ENCODE measurements at places on chromosomes 7 and 10.

- DNase-seq = no peak
Measured at GRCh38 chr7:155360495-155361345, 63.0 kb downstream of the INSIG1 start.

- DNase-seq = no peak
Measured at GRCh38 chr7:48009954-48010353, 19.0 kb downstream of the SUN3 start.

DNA sequence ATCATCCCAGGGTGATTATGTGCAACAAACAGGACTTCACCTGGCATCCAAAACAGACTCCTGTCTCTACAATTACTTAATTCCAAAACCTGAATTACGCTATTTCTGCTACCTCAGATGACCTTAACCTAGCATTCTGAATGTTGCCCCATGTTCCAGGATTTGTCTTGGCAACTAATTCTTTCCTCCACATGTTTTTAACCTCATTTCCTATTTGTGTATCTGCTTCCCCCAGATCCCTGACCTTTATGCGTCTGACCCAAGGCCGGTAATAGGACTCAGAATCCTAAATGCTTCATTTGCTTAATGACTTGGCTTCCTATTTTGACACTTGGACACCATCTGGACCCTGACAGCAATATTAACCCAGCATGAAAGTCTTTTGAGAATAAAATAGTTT is 8.7 kb upstream of the ING3 start:
- DNase-seq = no peak

- peak; percentile 33 for DNase-seq
Measured at GRCh38 chr10:102642736-102643335, 1.4 kb upstream of the TRIM8 start.

DNA sequence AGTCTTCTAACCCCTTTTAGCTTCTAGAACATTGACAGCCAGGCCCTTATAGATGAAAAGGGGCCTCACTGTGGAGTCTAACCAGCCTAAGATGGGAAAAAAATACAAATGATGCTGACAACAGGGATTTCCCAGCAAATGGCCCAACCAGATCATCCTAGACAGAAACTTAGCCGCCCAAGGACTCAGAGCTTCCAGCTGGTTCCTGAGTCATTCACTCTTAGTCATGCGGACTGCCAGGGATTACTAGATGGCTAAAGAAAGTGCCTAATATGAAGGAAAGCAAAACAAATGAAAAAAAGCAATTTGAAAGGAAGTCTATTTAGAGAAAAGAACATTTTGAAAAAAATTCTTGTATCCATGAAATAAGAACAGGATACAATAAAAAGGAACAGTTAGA is 23.7 kb downstream of the TSPAN14 start:
- DNase-seq = no peak

DNA sequence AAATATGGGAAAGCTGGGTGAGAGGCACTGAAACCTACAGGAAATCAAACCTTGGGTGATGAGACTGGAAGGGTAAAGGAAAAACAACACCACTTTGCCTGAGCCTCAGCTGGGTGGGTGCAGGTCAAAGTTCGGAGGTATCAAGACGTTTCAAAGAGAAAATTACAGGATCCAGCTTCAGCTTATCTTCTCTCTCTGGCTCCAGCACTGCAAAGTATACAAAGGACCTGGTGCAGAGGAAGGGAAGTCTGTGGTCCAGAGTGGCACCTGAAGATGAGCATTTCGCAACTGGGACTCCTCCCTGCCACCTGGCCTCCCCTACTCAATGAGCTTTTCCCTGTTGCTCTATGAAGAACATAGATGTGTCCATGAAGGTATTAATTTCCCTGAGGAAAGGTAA is 6.4 kb upstream of the FXYD4 start:
- no peak for DNase-seq

All from activated CD4-positive, alpha-beta T cell treated with anti-CD3 and anti-CD28 coated beads, Interleukin-2, amount 50 U/mL, for 4 hours (primary cell).